ENCODE measurements at places on chromosomes 2 and 18.

- DNase-seq, result no peak
Observed at GRCh38 chr2:120224735-120225548, 1.7 kb upstream of the TMEM185B start.

- no peak for DNase-seq
Observed at GRCh38 chr2:55239656-55240222, 7.3 kb downstream of the RPS27A start.

- DNase-seq, result no peak
Observed at GRCh38 chr2:24993406-24994145, 21.8 kb upstream of the DNAJC27 start.

DNA sequence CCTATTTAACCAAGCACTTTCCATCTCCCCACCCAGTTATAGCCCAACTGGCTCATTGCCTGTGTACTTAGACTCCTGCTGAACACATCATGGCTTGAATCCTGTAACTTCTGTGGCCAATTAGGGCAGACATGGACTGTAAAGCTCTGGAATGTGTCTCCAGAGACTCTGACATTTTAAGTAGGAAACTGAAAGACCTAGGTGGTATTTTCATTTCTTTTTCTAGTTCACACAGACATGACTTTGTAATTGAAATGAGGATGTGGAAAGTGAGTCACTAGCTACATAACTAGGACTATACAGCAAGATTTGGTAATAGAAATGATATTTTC is 12.2 kb downstream of the DOK1 start:
- no peak for DNase-seq

DNA sequence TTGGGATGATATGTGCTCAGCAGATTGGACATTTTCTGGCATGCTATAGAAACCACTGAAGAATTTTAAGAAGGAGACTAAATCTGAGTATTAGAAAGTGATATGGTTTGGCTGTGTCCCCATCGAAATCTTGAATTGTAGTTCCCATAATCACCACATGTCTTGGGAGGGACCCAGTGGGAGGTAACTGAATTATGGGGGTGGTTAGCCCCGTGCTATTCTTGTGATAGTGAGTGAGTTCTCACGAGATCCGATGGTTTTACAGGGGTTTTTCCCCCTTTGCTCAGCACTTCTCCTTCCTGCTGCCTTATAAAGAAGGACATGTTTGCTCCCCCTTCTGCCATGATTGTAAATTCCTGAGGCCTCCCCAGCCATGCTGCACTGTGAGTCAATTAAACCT is 535.9 kb upstream of the VRK2 start:
- no peak for DNase-seq

- DNase-seq, result no peak
Observed at GRCh38 chr2:237242091-237242536, 156.4 kb downstream of the COPS8 start.

DNA sequence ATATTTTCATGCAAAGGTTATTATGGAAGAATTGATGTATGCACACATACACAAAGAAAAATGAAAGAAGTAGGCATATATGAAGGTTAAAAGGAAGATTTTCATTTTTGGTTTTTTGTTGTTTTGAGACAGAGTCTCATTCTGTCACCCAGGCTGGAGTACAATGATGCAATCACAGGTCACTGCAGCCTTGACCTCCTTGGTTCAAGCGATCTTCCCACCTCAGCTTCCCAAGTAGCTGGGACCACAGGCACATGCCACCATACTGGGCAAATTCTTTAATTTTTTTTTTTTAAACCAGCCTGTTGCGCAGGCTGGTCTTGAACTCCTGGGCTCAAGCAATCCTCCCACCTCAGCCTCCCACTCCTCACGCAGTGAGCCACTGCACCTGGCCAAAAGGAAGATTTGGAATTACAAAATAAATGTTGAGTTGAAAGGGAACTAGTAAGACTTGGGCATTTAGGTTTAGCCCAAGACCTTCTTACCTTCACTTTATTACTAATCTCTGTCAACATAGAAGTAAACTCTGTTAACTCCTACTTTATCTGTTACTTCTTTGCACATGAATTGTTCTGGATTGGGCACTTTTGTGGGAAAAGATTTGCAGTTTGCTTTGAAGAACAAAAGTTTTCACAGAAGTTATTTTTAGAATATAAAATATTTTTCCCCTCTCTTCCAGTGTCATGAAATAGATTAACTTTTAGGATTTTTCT is 31.7 kb upstream of the NBEAL1 start:
- DNase-seq, result no peak

DNA sequence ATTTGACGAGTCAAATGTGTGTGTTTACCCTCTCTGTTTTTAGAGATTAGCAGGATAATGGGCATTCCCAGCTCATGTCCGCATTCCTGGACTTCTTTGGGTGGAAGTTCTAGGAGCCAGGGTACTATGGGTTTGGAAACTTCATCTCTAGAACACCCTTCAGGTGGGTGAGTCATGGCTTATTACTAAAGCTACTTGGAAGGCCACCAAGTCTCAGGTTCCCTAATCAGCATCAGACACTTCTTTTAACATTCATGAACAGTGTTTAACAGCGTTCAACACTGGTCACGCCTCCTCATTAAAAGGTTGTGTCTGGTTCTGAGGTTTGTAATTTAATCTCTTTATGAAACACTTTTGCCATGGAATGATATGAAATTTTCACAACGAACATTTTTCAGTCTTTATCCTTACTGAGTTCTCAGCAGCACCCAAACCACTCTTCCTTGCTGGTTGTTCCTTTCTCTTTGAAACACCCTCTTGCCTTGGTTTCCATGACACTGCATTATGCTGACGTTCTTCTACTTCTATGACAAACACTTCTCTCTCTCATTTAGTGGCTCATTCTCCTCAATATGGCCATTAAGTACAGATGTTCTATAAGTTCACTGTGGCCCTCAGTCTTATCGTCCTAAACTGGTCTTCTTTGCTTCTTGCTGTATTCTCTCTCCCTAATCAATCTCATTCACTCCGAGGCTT is 49.3 kb downstream of the MMADHC start:
- no peak for DNase-seq

GRCh38 chr2:168025487-168026202 is 221.8 kb downstream of the STK39 start:
- DNase-seq, result no peak

- DNase-seq, result no peak
Observed at GRCh38 chr2:190267302-190267701, 52.3 kb downstream of the HIBCH start.

- no peak for DNase-seq
Observed at GRCh38 chr2:219197388-219197787, 9.2 kb upstream of the ZFAND2B start.

DNA sequence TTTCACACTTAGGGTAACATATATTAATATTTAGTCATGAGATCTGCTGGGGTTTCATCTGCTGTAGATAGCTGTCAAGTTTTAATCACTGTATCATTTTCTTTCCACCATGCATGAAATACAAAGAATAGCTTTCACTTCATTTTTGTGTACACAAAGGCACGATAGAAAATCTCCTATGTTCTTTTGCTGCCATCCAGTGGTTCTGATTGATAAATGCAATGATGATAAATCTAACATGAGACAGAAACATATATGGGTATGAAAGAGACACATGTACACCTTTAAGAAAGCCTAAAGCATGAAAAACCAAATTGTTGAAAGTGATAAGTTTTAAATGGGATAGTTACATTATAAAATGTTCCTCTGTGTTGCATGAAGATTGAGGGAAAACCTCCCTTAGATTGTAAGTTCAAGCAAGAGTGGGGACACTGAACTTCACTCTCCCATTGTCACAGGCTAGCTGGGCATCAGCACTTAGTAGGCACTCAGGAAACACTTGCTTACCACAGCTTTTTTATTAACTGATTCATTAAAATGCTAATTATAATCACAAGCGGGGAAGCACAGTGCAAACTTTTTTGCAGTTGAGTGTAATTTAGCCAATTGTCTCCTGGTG is 31.2 kb downstream of the C1D start:
- DNase-seq, result no peak

DNA sequence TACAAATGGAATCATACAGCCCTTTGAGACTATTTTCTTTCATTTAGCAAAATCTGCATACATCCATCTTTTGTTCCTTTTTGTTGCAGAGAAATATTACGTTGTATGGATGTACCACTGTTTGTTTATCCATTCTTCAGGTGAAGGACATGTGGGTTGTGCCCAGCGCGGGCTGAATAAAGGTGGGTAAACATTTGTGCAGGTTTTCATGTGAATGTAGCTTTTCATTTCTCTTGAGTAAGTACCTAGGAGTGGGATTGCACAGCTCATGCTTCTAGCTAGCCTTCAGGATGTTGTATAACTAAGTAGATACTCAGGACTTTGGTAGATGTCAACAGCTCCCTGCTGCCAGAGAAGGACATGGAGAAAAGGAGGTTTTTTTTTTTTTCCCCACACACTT is 50.6 kb upstream of the SPRED2 start:
- no peak for DNase-seq

DNA sequence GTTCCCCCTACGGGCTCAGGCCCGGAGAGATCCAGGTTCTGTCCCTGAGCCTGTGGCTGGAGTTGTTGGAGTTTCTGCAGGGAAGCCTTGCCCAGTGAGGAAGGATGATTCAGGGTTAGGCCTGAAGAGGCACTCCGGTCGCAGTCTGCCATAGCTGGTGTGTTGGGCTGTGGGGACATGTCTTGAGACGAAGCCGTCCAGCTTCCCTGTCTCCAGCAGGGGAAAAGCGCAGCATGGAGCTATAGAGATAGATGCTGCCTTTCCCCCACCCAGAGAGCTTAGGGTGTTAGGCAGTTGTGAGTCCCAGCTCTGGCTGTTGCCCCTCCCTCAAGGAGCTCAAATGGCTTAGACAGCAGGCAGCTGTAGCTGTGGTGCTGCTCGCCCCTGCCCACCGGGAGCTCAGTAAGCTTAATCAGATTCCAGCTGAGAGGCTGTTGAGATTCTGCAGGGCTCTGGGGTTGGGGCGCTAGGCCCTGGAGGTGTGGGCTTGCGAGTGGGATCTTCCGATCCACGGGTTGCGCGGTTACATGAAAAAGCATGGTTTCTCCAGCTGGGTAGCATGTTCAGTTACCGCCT is 103.9 kb downstream of the PMAIP1 start:
- no peak for DNase-seq

DNA sequence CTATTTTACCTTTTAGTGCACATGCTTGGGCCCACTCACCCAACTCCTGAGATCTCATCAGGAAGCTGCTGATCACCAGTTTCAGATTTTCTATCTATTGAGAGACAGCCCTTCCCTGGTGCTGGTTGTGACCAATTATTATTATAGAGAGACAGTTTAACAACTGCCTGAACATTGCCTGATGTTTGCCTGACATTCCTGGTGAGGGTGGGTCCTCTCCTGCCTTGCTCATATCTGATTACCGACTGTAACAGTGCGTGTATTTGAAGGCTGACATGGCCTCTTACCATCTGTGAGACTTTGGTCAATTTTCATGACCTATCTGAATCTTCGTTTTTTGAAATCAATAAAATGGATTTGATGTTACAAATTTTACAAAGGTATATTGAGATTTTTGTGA is 39.0 kb downstream of the FAM171B start:
- no peak for DNase-seq

GRCh38 chr18:70489986-70490933 is 201.4 kb downstream of the SOCS6 start:
- DNase-seq, result no peak

DNA sequence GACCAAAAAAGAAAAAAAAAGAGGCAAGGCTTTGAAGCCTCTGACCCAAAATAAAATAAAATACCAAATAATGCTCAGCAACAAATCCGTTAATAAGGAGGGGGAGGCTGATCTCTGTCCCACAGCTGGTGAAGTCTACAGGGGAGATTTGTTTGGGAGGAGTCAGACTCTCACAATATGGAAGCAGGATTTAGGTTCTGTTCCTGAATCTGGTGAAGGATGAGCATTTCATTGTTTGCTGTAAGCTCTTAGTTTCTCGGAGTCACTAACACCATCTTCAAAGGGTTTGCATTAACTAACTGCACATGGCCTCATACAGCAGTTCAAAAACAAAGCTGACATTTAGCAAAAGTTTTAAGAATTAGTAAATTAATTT is 339.4 kb upstream of the TNP1 start:
- DNase-seq, result no peak

- no peak for DNase-seq
Observed at GRCh38 chr18:44601447-44601846, 79.2 kb upstream of the SETBP1 start.

DNA sequence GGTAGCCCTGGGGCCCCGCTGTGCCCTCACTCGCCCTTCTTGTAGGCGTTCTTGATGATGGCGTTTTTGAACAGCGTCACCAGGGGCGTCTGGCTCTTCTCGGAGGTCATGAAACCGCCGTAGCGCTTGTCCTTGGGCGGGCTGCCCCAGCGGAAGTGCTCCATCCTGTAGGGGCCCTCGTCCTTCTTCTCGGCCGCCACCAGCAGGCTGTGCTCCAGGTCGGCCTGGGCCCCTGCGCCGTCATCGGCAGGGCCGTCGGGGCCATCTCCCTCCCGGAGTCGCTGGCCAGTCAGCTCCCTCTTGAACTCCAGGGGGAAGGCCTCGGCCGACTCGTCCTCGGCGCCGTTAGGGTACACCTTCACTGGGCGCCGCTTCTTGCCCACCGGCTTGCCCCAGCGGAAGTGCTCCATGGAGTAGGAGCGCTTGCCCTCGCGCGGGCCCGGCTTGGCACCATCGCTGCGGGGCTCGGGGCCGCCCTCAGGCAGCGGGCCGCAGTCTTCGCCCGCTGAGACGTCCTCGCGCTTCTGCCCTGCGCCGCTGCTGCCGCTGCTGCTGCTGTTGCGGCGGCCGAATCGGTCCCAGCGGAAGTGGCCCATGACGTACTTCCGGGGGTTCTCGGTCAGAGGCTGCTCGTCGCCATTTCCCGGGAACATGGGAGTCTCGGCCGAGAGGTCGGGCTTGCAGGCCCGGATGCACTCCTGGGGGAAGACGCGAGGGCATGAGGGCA is 7.2 kb downstream of the POMC start:
- DNase-seq, result peak; percentile 59

DNA sequence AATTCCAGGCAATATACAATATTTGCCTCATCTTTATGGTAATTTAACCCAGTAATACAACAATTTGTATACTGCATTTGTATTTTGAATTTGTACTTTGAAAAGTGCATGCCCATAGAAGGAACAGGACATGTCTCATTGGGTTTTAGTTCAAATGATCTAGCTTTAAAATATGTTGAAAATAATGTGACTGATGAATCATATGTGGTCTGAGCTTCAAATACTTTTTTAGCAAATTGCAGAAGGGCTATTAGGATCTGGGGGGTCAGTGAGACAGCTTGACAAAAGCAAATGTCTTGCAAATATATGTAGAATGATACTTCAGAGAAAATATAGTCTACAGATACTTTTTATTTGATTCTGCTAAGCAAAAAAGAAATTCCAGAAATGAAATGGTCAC is 248.9 kb downstream of the DCC start:
- no peak for DNase-seq

- DNase-seq, result no peak
Observed at GRCh38 chr18:25140124-25140961, 211.6 kb downstream of the ZNF521 start.

DNA sequence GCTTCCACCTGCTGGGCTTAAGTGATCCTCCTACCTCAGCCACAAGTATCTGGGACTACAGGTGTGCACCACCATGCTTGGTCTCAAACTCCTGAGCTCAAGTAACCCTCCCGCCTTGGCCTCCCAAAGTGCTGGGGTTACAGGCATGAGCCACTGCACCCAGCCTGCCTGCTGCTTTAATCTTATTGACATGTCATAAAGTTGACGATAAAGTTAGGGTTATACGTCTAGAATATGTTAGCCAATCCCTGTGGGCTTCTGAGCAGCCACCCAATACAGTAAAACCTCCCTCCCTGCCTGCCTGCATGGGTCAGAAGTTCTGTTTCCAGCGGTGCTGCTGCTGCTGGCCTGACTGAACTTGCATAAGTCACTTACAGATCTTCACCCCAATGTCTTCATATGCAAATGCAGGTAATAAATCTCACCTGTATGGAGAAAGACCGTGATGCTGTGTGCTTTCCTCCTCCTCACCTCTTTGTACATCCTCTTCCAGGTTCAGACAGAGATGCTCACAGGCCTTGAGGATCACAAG is 30.1 kb downstream of the TGIF1 start:
- no peak for DNase-seq

Measured in stimulated activated CD8-positive, alpha-beta memory T cell treated with anti-CD3 and anti-CD28 coated beads, Interleukin-15, amount 100 ng/mL, for 4 hours (primary cell).